Erythroblast (primary cell): ENCODE measurements at places on chromosomes 2 and 18.

GRCh38 chr2:187264612-187265011 is 183.4 kb downstream of the CALCRL start:
- no peak for DNase-seq

DNA sequence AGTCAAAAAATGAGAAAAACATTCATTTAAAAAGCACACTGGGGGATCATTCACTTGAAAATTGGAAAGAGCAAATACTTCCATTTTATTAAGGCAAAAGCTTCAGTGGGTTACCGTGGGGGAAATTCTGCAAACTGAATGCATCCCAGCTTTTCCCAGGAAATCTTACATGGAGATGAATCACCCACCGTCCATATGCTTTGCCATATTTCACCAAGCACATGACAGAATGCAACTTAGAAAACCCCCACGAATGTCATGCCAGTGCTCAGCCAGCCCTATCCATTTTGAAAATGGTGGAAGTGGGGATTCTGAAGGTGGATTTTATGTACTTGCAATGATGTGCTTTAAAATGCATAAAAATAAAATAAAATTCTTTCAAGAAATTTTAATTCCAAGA is 485.5 kb upstream of the ID2 start:
- DNase-seq = no peak

DNA sequence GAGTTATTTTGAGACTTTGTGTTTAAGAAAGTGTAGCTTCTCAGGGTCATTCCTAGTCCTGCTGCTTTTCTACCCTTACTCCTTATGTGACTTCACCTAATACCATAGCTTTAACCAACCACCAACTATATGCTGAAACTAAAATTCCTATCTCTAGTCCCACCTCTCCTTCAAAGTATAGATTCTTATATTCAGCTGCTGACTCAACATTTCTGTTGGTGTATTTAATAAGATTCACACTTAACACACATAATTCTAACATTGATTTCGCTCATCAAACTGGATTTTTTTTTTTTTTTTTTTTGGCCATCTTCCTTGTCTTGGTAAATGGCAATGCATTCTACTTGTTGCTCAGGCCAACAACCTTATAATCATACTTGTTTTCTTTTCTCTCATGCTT is 30.1 kb downstream of the TAF1B start:
- no peak for DNase-seq

DNA sequence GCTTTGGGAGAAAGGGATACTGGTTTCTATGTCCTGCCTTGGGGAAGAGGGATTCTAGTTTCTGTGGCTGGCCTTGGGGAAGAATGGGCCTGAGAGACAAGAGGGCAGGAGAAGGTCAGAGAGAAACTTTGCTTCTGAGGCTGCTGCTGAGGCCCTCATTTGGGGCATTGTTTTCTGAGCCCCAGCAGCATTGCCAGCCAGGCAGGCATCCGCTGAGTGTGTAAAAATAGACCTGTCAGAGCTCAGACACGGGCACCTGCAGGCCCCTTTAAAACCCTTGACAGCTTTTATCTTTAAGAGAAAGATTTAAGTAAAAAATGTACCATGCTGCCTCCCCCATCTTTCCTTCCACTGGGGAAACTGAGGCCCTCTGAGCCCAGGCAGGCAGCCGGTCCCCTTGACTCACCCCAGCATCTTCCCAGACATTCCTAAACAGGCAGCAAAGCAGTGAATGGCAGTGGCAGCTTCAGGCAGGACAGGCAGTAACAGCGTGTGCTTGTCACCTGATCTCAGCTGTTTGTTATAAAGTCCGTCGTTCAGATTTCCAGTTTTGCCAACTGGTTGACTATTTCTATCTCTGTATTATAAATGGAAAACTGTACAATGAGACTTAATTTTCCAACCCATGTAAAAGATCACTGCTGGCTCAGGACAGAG is 27.6 kb downstream of the MLPH start:
- DNase-seq = no peak

DNA sequence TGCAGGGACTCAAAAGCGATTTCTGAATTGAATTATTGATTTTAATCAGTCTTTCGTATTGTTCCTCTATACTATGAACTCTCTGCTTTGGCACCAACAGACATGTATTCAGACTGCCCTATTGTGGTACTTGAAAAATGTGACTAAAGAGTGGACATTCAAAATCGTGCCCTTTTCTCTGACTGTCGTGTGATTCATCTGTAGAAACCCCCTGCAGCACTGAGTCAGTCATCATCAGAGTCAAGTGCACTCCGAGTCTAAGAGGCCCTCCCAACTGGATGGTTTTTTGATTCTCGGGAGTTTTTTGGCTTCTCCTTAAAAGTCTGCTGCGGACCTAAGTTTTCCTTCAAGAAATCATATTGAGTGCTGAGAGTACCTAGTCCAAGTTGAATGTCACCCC is 96.4 kb upstream of the FOSL2 start:
- DNase-seq = no peak
